MG63 (cell line): ENCODE measurements at places on chromosomes 6 and 20. TPM values are rescaled to one million over a fixed set of nuclear protein-coding genes. Genes with fewer than 3 reads are reported as not detected.

- DNase-seq: no peak
These were observed 206.0 kb upstream of the FOXQ1 start for GRCh38 chr6:1105833-1106400.

GRCh38 chr20:53708129-53708968 is 114.7 kb upstream of the ZNF217 start:
- peak; percentile 58 for DNase-seq

Gene LBP
- total RNA-seq: not detected in 2 replicates

Gene SLC17A3
- total RNA-seq: 0.86 TPM in 1 of 2 replicates, not detected in the other

Gene OR2B6
- not detected in 2 replicates for total RNA-seq

Gene ZC2HC1B
- not detected in 2 replicates for total RNA-seq
